ENCODE measurements at places on chromosomes 11 and 22.

DNA sequence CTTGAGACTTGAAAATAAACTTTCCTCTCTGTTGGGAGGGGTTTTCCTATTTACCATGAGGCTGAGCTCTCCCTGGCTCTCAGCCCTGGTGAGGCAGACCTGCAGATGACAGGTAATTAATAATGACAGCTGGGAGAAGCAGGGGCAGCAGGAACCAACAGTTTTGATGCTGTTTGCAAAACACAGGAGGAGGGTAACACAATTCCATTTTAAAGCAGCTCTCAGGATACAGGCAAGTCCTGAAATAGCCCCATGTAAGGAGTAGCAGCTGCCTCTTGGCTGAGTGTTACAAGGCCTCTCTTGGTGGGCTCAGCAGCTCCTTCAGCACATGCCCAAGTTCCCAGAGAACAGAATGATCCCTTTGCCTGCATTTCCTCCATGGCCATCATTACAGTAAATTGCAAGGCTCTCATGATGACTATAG, 13.3 kb downstream of the PARVA start:
- no peak for DNase-seq

- no peak for DNase-seq
These were observed 328.2 kb upstream of the NCAM1 start for GRCh38 chr11:112632866-112633505.

DNA sequence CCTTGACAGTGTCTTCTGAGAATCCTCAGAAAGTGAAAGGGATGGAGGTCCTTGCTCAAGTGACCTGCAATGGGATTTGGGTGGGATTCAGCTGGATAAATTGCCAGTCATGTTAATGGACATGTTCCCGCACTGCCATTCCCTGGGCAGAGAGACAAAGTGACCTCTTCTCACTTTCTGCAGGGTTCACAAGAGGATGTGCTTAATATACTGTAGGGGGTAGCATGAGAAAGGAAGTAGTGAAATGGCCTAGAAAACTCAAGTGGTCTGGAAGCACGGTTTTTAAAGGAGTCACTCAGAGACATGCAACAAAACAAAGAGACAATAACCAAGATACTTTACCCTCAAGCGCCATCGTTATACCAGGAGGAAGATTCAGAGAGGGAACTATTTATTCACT, 70.2 kb downstream of the NELL1 start:
- DNase-seq: no peak

- no peak for DNase-seq
These were observed 21.2 kb upstream of the ISX start for GRCh38 chr22:35044607-35045390.

DNA sequence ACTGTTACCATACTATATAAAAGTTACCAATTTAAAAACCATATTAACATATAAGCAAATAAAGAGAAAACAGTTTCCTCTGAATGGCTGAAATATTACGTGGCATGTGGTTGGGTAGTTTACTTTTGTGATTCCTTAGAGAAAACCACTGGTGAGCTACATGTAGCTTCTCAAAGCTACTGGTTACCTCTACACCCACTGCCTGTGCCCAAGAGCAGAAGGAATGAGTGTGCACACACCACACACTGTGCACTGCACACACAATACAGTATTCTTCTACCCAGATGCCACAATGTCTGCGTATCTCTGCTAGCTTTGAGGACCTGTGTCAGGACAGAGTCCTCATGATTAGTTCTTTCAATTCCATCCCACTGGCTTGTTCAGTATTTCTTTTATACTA, 25.5 kb upstream of the YPEL1 start:
- DNase-seq: no peak

- DNase-seq: no peak
These were observed 220.1 kb upstream of the SORL1-AS1 start for GRCh38 chr11:121672630-121673487.

DNA sequence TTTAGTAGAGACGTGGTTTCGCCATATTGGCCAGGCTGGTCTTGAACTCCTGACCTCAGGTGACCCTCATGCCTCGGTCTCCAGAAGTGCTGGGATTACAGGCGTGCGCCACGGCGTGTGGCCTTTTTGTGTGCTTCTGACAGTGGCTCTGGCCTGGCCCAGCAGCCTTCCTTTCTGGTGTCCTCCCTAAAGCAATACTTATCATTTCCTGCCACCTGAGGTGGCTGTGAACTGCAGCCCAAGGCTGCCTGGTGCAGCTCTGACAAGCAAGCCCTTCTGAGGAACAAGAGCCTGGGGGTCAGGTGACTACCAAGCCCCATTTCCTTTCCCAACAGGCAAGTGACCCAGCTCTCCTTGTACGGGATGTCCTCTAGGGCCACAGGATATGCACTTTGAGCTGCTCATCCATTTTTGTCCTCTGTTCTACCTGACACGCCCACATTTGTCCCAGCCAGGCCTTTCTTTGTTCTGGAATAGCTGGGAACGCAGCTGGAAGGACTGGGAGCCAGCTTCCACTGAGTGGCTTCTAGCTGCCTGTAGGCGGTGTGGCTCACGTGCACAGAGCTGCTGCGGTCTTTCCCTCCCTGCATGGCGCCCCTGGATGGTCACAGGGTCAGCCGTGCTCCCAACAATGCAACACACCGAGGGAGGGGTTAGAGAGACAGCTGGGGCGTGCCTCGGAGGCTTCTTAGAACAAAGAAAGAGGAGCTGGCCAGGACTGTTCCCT, 12.3 kb upstream of the BID start:
- DNase-seq: no peak

DNA sequence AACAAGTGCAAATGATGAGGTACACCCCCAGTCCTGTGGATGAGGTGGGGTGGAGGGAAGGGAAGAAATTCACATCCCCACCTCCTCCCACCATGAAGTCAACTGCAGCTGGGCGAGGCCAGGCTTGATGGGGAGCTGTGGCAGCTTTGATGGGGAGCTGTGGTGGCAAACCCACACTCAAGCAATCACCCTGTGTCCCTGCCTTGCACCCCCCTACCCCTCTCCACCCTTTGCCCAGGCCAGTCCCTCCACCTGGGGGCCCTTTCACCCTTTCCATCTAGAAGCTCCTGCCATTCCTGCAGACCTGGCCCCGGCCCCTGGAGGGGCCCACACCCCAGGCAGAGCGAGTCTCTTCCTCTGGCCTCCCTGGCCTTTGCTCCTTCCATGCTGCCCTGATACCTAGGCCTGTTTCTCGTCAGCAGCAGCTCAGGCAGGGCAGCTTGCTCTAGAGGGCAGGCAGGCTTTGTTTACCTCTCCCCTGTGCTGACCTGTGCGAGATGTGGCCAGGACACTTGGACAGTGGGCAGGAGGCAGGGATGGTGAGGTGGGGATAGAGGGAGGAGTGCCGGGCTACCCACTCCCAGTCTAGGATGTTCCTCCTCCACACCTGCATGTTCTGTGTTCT, 4.5 kb upstream of the FGF3 start:
- DNase-seq: no peak

- no peak for DNase-seq
These were observed 6.0 kb upstream of the OR10D3 start for GRCh38 chr11:124176925-124177715.

DNA sequence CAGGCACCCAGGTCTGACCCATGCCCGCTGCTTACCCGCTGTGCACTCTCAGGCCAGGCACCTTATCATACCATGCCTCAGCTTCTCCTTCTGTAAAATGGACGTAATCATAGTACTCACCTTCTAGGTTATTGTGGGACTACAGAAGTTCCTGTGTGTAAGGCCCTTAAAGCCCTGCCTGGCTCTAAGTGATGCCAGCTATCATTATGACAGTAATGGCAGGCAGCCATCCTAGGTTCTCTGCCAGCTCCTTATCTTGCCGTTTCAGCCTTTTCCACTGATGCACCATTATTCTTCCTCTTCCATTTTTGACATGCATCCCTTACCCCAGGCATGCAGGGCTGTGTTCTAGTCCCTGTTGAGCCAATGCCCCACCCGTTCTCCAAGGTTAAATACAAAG, 57.9 kb downstream of the DBX1 start:
- no peak for DNase-seq

- DNase-seq: no peak
These were observed 189.1 kb upstream of the FAT3 start for GRCh38 chr11:92035488-92035887.

DNA sequence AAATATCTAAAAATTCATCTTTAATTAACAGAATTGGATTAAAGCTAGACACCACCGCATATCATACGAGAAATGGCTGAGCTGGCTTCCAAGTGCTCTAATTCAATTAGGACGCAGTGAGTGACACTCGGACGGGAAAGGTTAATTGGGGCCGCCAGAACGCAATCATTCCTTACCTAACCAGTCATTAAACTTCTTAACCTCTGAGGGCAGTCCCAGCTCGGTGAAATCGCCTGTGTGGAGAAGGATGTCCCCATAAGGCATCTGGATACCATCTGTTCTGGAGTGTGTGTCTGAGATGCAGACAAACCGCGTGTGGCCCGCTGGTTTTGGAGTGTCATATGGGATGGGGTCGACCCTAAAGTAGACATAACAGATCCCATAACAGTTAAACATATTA, 50.3 kb downstream of the MPPED2 start:
- no peak for DNase-seq

DNA sequence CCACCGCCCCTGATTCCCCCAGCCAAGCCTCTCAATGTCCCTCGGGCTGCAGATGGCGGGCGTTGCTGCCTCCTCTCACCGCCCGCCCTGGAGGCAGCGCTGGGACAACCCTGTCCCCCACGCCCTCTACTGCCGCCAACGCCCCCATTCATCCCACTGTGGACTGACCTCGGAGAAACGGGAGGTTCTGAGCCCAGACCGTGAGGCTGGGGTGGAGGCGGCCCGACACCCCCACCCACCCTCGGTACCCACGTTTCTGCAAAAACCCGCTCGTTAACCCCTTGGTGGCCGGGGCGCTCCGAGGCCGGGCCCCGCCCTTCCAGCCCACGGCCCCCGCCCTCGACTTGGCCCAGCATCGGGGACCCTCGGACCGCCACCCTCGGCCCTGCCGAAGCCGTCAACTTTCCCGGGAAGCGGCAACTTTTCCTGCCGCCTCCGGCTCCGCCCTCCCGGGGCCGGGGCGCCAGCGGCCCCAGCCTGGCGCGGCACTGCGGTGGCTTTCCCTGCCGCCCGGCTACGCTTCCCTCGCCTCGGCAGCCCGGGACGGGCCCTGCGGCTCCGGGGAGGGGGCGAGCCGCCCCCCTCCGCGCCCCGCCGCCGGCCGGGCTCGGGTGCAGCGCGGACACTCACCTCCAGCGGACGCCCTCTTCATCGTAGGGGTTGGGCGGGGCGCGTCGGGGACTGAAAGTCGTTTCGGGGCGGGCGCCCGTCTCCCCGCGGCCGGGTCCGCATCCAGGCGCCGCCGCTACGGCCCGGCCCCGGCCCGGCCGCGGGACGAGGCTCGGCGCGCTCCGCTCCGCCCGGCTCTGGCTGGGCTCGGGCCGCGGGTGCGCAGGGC, 458 bp downstream of the RTN4R start:
- no peak for DNase-seq
